CD4-positive, alpha-beta T cell treated with Interleukin-4 for 4 hours (primary cell): ENCODE measurements at places on chromosomes 6 and 20.
A peak's percentile ranks its signal among the peaks of the same experiment; 100 is the strongest.

DNA sequence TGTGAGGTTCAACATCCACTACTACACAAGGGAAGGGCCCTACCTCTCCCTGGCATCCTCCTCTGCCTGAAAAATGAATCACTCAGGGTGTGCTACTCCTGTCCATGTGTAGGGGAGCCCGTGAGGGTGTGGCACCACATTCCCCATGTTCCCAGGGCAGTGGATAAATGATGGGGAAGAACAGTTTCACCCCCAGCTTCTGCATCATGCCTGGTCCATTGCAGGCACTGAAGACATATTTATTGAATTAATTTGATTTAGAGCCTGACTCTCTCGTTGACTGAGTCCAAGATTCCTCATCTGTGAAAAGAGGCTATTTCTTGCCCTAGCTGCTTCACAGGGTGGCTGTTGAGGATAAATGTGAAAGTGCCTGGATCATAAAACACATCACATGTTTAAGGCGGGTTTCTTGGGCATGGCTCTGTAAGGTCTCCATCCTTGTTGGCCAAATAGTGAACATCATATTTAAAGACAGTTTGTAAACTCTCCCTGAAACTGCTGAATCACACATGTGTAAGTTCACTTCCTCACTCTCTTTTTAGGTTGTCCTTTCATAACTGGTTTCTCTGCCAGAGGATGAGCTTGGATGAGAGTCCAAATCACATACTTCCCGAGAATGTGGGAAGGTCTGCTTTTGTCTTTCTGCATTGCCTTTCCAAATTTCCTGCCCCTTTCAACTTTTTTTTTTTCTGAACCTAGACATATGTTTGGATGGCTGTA is 79.7 kb upstream of the FYN start:
- no peak for DNase-seq

DNA sequence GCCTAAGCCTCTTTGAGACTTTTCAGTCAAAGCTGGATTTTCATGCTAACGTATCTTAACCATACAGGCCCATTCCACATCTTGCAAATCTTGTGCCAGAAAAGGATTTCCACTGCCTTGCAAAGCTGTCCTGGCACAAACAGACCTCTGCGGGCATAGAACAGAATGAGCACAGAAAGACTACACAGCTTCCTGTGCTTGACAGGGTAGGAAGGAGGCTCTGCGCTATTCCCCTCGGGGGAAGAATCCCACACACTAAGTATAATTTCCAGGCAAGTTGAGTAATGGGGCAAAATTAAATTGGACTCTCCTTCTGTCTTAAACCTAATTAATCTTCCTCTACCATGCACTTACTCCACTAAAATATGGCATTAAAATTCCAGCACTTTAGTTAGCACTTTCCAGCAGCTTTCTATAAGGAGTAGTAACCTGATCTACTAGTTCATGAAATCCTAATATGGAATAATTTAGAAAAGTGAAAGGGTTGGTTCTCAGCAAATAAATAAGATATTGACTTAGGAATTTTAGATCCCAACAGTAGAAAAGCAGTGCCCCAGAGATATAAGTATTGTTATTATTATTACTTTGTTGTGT is 532.1 kb upstream of the JAG1 start:
- DNase-seq = no peak

DNA sequence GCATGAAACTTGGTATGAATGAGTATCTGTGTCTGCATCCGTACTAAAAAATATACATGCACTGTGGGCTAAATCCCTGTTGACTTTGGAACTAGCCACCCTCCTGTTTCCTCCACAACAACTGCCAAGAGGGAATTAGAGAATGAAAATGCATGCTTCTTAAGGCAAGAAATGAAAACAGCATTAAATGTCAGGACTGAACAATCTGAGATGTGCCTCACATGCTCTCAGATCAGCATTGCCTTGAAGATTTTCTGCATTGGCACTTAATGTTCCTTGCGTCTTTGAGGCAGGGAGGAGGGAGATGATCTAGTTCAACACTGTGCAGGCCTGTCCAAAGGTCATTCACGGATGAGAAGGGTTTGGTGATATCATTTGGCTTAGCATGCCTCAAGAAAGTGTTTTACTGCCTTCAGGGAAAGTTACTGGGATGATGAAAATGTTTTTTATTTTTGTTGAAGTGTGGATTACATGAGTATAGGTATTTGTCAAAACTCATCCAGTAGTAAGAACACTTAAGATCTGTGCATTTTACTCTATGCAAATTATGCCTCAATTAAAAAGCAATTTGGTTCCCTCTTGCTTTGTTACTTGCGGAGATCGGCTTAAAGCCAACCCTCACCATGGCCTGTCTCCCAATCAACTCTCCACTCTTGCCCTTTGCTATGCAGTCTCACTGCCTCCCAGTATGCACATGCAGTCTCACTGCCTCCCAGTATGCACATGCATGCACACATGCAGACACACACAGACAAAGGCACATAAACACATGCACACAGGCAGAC is 47.5 kb upstream of the RIN2 start:
- no peak for DNase-seq

GRCh38 chr6:157579467-157580031 is 198.6 kb downstream of the ZDHHC14 start:
- no peak for DNase-seq

DNA sequence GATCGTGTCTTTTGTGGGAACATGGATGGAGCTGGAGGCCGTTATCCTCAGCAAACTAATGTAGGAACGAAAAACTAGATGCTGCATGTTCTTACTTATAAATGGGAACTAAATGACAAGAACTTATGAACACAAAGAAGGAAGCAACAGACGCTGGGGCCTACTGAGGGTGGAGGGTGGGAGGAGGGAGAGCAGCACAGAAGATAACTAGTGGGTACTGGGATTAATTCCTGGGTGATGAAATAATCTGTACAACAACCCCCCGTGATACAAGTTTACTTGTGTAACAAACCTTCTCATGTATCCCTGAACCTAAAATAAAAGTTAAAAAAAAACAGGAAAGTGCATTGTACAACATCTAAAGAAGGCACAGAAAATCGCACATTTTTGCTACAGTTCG is 59.0 kb upstream of the TMEM170B start:
- no peak for DNase-seq

DNA sequence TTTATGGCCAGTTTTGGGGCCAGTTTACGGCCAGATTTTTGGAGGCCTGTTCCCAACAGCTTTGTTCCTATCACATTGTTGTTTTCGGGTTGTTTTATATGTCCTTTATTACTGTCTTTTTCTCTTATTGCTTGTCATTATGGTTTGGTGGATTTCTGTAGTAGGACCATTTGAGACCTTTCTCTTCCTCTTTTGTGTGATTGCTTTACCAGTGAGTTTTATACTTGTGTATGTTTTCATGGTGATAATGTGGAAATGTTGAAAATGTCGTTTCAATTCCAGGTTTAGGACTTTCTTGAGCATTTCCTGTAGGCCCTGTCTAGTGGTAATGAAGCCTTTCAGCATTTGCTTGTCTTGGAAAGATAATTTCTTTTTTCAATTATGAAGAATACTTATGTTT is 17.8 kb downstream of the HLA-B start:
- DNase-seq = no peak

DNA sequence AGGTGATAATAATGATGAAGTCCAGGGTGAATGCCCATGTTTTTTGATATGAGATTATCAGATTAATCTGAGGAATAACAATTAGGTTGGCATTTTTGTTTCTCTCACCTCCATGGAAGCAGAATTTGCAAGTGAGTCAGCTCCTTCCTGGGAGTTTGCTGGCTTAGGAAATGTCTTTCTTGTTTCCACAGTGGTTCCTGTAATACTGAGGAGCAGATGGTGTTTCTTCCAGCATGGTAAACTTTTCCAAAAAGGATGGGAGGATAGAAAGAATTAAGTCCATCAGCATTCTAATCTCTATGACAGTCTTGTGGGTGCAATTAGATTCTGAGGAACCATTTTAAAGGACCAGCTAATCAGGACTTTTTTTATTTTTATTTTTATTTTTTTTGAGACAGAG is 40.5 kb downstream of the SNAP25 start:
- no peak for DNase-seq

DNA sequence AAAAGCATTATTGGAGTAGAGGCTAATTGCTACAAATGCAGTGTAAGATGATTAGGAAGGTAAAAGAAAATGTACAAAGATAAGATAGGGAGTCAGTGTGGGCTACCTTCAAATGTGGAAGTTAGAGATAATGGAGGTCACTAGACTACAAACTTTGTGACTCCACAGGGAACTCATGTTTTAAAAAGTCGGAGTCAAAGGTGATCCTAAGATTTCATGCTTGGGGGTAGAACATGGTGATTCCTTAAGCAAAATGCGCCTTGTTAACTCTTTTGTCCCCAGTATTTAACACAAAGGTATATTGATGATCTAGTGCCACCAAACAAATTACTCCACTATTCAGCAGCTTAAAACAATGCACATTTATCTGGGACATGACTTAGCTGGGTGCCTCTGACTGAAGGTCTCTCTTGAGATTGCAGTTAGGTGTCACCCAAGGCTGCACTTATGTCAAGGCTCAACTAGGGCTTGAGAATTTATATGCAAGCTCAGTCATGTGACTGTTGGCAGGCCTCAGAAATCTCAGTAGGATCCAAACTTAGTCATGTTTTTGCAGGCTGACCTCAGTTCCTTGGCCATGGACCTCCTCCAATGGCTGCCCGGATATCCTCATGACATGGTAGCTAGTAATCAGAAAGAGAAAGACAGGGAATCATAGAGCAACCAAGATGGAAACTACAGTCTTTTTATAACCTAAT is 11.4 kb upstream of the SNX9 start:
- DNase-seq = no peak

DNA sequence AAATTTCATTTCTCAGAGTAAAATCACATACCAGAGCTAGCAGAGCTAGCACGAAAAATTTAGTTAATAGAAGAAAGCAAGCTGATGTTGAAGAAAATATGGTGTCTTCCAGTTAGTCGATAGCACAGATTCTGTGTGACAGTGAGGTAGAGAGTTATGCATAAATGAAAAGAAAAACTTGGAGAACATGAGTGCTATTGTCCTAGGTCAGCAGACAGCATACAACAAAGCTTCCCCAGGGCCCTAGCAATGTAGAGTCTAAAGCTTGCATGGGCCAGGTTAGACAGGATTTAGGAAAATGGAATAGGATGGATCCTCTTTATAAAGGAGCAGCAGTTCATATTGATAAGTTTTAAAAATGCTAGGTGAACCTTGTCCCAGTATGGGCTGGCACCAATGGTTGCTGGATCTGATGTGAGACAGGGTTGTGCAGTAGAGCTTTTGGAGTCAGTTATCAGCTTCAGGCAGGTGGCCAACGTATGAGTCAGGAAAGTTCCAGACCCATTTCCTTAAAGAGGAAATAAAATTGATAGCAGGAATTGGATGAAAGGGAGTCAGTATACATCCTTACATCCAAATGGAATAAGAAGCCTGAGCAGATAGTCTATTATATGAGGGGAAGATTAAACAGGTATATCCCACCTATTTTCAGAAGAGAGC is 277.2 kb downstream of the FRK start:
- no peak for DNase-seq

- DNase-seq = no peak
These were observed 6.7 kb upstream of the BPIFB6 start for GRCh38 chr20:33024609-33025317.

- no peak for DNase-seq
These were observed 8.5 kb downstream of the ARG1 start for GRCh38 chr6:131581523-131581922.

DNA sequence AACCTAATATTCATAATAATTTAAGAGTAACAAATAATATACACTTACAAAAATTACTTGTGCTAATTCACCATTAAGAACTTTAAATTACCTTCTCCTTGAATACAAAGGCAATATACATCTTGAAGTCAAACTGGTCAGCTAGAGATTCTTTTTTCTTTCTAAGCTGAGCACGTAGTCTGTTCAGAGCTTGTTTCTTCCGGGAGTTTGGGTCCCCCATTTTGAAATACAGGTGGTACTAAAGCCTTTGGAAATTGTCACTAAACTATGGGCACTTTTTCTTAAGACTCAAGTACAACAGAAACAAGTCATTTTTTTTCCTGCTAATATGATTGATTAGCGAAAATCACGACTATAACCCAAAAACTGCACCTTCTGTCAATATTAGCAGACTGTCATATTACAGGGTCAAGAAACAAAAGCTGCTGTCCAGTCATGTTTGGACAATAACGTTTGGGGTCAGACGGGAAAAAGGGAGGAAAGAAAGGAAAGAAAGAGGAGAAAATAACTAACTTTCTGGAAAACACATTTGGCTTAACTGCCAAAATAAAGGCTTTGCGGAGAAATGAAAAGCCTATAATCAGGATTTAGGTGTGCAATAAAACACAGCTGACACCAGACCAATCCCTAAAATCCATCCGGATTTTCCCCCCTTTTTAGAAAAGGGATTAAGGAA is 367 bp downstream of the C6orf62 start:
- DNase-seq = no peak

GRCh38 chr6:15628499-15629131 is 34.2 kb downstream of the DTNBP1 start:
- peak; percentile 55 for DNase-seq

DNA sequence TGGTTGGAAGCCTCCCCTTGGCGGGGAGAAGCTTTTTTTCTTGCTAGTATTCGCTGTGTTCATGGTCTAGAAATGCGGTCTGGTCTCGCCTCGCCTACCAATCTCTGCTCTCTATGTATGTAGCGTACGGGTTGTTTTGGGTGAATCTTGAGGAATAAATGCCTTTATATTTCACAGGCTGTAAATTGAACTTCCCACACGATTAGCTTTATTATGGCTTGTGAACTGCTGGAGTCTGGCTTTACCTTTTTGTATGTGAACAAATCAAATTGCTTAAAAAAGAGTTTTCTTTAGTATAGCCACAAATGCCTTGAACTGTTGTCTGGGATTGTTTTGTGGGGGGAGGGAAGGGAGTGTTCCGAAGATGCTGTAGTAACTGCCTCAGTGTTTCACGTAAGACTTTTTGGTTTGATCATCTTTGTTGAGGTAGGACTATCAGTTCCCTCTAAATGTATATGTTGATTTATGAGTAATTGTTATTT is 2.2 kb downstream of the INSM1 start:
- DNase-seq = no peak

- no peak for DNase-seq
These were observed 138.0 kb downstream of the TBC1D7 start for GRCh38 chr6:13190376-13190775.

- DNase-seq = no peak
These were observed 84.3 kb downstream of the CTNNBL1 start for GRCh38 chr20:37777988-37778659.

DNA sequence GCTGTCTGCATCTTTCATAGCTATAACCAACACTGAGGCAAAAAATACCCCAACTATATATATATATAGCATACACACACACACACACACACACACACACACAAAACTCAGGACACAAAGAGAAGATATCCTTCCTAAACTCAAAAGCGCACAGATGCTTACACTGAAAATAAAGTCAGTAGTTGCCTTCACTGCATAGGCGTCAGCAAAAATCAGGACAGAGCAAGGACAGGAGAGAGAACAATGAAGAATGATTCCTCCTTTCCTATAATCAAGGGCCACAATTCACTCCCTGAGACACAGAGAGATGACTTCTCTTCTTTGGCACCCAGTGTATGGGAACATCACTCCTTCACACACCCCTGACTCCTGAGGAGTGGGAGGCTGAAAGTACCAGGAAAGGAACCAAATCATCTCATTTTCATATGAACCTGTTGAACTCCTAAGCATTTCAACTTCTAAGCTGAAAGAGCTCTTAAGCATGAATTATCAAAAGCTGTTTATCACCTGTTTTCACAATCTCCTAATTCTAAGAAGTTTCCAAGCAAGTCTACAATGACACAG is 141.4 kb downstream of the HIVEP2 start:
- DNase-seq = no peak

GRCh38 chr6:29702519-29703103 is 20.6 kb upstream of the HLA-F start:
- DNase-seq = peak; percentile 65
